ENCODE measurements at places on chromosomes 1 and 21.
A peak's percentile ranks its signal among the peaks of the same experiment; 100 is the strongest.

DNA sequence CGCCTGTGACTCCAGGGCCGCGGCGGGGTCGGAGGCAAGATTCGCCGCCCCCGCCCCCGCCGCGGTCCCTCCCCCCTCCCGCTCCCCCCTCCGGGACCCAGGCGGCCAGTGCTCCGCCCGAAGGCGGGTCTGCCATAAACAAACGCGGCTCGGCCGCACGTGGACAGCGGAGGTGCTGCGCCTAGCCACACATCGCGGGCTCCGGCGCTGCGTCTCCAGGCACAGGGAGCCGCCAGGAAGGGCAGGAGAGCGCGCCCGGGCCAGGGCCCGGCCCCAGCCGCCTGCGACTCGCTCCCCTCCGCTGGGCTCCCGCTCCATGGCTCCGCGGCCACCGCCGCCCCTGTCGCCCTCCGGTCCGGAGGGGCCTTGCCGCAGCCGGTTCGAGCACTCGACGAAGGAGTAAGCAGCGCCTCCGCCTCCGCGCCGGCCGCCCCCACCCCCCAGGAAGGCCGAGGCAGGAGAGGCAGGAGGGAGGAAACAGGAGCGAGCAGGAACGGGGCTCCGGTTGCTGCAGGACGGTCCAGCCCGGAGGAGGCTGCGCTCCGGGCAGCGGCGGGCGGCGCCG is at the start of gene SIM2:
Gene SIM2, plus strand, starts transcription at position 135 of the 565 bp plus-strand sequence. CDS start 632 bp downstream, outside the sequence.
- peak; percentile 12 for DNase-seq

GRCh38 chr21:43918385-43918947 is 53.4 kb downstream of the AGPAT3 start:
- no peak for DNase-seq

DNA sequence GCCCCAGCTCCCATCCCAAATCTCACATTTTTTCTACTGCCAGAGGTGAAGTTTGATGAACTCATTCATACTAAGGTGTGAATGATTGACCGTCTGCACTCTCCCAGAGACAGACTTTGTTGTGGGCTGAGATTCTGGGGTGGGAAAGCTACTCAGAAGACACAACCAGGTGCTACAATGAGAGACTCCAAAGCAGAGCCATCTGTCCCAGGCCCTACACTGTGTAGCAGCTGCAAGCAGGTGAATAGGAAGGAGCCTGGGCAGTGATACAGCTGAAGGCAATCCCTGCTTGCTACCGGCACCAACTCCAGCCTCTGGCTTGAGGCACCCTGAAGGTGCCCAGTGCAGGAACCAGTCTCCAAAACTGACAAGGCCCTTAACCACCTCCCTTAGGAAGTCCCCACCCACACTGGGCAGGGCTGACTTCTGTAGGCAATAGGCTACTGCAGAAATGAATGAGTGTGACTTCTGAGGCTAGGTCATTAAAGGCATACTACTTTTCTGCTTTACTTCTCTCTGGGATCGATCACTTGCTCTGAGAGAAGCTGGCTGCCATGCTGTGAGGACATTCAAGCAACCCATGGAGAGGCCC is 79.7 kb upstream of the RUNX3 start:
- DNase-seq, result no peak

DNA sequence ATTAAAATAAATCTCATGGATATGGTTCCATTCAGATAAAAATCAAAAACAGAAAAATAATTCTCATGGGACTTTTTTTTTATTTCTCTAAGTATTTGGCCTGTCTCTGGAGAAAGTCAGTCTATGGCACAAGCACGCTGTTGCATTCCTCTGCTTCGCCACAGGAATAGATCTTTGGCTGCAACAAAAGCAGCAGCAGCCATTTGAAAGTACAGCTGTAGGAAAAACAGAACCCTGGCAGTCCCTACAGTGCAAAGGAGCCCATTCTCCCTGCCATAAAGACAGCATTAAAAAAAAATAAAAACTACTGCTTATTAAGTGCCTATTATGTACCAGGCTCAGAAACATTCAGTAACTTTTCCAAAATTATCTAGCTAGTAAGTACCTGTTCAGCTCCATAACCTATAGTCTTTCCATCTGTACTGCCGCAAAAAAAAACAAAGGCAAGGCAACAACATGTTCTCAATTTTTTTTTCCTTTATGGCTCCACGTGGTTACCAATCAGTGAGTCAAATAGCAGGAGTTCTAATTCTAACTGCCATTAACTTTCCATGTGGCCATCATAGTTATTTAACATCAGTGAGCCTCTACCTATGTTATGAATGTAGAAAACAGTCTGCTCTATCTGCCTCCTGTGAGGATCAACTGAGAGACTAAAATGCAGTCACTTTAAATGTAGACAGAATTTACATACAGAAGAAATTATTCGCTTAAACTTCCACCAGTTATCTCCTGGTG is 22.7 kb downstream of the SLC35D1 start:
- DNase-seq, result no peak

DNA sequence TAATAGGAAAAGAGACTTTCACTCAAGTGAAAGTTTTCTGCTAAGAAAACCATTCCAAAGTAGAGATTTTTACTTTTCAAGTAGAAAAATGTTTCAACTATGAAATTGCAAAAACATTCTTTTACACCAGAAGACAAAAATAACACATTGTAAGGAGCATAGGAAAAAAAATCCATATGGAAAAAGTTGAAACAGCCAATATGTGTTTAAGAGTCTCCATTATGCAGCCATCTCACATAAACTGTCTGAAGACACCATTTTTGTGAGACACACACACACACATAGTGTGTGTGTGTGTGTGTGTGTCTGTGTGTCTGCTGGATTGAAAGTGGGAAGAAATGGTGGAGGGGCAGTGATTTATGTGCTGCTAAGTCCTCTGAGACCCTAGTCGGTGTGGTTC is 162.1 kb downstream of the HHAT start:
- no peak for DNase-seq
